Astrocyte (in vitro differentiated cells and primary cell): ENCODE measurements at places on chromosomes 11 and 22.

- H3K4me3 ChIP-seq, result no peak overlapping the region
- no peak for DNase-seq
- H3K36me3 ChIP-seq, result no peaks in the 10 kb centered on the region
- H3K27me3 ChIP-seq, result no peaks in the 10 kb centered on the region
- H3K4me1 ChIP-seq, result no peaks in the 10 kb centered on the region
- no peak overlapping the region for H3K27ac ChIP-seq
Measured at GRCh38 chr22:48116871-48117270, 1354.4 kb downstream of the TBC1D22A start.

GRCh38 chr11:2400069-2400761, at the start of gene TSSC4:
Gene TSSC4, plus strand, starts transcription at chr11:2400750. Its CDS starts 1,884 bp downstream, at chr11:2402634.
- H3K27ac ChIP-seq, result peak within 1 kb of the TSS; percentile 94
- no peaks in the 10 kb centered on the region for H3K27me3 ChIP-seq
- H3K4me1 ChIP-seq, result peaks cover 18% of the 10 kb centered on the region
- peak; percentile 99 for DNase-seq

- DNase-seq, result no peak
- no peaks in the 10 kb centered on the region for H3K27me3 ChIP-seq
- H3K27ac ChIP-seq, result peak overlapping the region; percentile 99
- H3K4me1 ChIP-seq, result peaks cover 51% of the 10 kb centered on the region
- peaks cover 46% of the 10 kb centered on the region for H3K36me3 ChIP-seq
Measured at GRCh38 chr11:12173111-12173510, 62.7 kb downstream of the MICAL2 start.

DNA sequence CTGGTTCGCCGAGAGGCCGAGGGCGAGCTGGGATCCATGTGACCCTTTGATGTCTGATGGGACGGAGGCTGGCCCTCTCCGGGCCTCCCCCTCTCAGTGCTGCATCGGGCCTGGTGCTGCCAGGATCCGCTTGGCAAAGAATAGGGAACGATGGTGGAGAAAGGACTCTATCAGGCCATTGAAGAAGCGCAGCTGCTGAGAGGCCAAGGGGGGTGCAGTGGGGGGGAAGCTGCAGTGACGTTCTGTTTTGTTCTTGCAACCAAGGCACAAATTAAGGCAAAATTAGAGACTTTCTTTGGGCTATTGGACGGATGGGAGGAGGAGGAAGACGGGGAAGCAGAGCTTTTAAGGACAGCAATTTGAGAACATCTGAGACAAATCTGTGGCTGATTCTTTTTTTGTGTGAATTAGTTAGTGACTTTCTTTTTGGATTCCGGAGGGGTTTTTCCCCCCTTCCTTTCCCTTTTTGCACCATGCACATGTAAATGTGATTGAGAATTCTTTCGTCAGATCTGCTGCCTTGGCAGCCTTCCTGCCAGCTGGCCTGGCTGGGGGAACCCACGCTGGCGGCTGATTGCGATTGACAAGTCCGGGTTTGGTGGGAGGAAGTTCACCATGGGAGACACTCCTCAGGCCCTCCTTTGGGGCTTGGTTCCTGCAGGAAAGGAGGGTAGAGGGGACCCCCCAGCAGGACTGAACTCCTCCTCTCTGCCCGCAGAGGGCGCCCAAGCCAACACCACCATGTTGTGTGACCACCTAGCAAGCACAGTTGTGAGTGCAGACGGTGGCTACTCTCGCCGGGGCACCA, 214.6 kb downstream of the NTM start:
- no peak overlapping the region for H3K27ac ChIP-seq
- no peak for DNase-seq
- H3K4me1 ChIP-seq, result peaks cover 14% of the 10 kb centered on the region
- no peak overlapping the region for H3K4me3 ChIP-seq
- no peaks in the 10 kb centered on the region for H3K36me3 ChIP-seq

- H3K4me3 ChIP-seq, result no peak overlapping the region
- no peaks in the 10 kb centered on the region for H3K4me1 ChIP-seq
- no peaks in the 10 kb centered on the region for H3K36me3 ChIP-seq
- no peak for DNase-seq
- no peaks in the 10 kb centered on the region for H3K27me3 ChIP-seq
Measured at GRCh38 chr22:26447584-26448329, 18.7 kb downstream of the ASPHD2 start.

- peaks cover 63% of the 10 kb centered on the region for H3K36me3 ChIP-seq
- no peak for DNase-seq
- H3K4me3 ChIP-seq, result no peak overlapping the region
- H3K4me1 ChIP-seq, result peaks cover 10% of the 10 kb centered on the region
Measured at GRCh38 chr22:29523761-29524160, 29.8 kb downstream of the THOC5 start.

DNA sequence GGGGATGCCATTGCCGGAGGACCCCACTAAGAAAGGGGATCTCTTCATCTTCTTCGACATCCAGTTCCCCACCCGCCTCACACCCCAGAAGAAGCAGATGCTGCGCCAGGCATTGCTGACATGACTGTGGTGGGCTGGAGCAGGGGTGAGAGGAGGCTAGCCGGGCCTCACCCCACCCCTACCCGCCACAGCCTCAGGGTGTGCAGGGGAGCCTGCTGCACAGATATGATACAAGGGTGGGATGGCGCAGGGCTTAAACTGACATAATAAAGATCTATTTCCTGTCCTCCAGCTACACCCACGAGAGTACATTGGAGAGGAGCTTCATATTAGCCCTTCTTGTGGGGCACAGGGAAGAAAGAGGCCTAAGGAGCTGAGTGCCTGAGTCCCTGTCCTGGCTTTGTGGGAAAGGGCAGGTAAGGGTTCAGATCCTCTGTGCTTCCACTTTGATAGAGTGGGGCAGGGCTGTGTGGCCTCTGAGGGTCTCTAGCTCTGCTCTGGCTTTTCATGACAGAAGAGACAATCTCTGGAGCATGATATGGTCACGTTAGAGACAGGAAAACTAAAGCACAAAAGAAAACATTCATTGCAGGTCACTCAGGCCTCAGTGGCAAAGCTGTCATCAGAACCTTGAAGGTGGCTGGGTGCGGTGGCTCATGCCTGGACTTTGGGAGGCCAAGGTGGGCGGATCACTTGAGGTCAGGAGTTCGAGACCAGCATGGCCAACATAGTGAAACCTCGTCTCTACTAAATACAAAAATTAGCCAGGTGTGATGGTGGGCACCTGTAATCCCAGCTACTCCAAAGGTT, 12.4 kb downstream of the UCP2 start:
- no peaks in the 10 kb centered on the region for H3K4me1 ChIP-seq
- H3K4me3 ChIP-seq, result no peak overlapping the region
- H3K27ac ChIP-seq, result no peak overlapping the region
- DNase-seq, result no peak
- no peaks in the 10 kb centered on the region for H3K36me3 ChIP-seq

GRCh38 chr11:55726715-55727324, 46.4 kb upstream of the OR5D13 start:
- no peak overlapping the region for H3K4me3 ChIP-seq
- DNase-seq, result no peak
- no peaks in the 10 kb centered on the region for H3K27me3 ChIP-seq
- H3K36me3 ChIP-seq, result no peaks in the 10 kb centered on the region
- no peaks in the 10 kb centered on the region for H3K4me1 ChIP-seq

GRCh38 chr11:117529816-117530215, 202.2 kb downstream of the CEP164 start:
- H3K27ac ChIP-seq, result no peak overlapping the region
- no peaks in the 10 kb centered on the region for H3K4me1 ChIP-seq
- no peak for DNase-seq
- H3K36me3 ChIP-seq, result no peaks in the 10 kb centered on the region

GRCh38 chr11:122951211-122951610, 30.4 kb downstream of the BSX start:
- DNase-seq, result no peak
- H3K4me1 ChIP-seq, result no peaks in the 10 kb centered on the region
- no peak overlapping the region for H3K27ac ChIP-seq
- H3K27me3 ChIP-seq, result peaks cover 7% of the 10 kb centered on the region
- no peaks in the 10 kb centered on the region for H3K36me3 ChIP-seq

- no peak overlapping the region for H3K4me3 ChIP-seq
- peaks cover 28% of the 10 kb centered on the region for H3K36me3 ChIP-seq
- H3K27ac ChIP-seq, result peak overlapping the region; percentile 59
- peaks cover 10% of the 10 kb centered on the region for H3K4me1 ChIP-seq
- DNase-seq, result peak; percentile 62
- no peaks in the 10 kb centered on the region for H3K27me3 ChIP-seq
Measured at GRCh38 chr11:122791836-122792235, 46.5 kb upstream of the CRTAM start.

- no peaks in the 10 kb centered on the region for H3K4me1 ChIP-seq
- DNase-seq, result no peak
- no peak overlapping the region for H3K4me3 ChIP-seq
- H3K27ac ChIP-seq, result no peak overlapping the region
- no peaks in the 10 kb centered on the region for H3K36me3 ChIP-seq
Measured at GRCh38 chr11:115104851-115105453, 399.3 kb downstream of the CADM1 start.

DNA sequence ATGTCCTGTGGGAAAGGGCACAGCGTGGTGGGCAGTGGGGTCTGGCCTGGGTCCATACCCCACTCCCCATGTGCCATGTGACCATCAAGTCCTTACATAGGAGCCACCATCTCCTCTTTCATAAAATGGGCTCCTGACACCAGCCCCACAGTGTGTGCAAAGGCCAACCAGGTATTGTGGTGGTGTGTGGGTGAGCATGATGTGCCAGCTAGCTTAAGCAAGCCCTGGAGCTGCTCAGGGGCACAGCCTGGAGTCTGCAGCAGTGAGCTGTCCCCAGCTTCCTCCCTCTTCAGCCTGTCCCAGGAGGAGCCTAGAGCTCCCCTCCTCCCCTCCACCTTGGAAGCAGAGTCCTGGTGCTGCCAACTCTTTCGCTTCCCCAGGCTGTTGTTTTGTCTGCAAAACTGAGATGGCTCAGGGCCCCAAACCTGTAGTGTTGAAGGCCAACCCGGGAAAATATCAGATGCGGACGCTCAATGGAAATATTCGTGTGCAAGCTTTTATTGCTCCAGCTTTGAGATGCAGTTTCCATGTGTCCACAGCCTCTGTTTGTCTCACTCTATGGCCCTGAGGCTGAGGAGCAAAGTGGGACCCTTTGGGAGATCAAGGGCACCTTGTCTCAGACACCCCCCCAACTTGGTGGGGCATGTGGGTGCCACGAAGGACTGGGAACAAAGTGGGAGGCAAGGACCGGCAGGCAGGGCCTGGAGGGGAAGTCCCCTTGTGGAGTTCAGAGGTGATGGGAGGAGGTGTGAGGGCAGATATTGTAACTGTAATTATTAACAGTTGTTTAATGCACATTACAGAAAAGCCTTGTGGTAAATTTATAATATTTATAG, 92.6 kb downstream of the CTTN start:
- no peaks in the 10 kb centered on the region for H3K36me3 ChIP-seq
- no peak overlapping the region for H3K27ac ChIP-seq
- H3K27me3 ChIP-seq, result no peaks in the 10 kb centered on the region
- no peak overlapping the region for H3K4me3 ChIP-seq
- H3K4me1 ChIP-seq, result no peaks in the 10 kb centered on the region

GRCh38 chr11:5362017-5362625, 10.8 kb downstream of the OR51B6 start:
- DNase-seq, result peak; percentile 59
- H3K4me1 ChIP-seq, result peaks cover 42% of the 10 kb centered on the region
- no peaks in the 10 kb centered on the region for H3K27me3 ChIP-seq
- peak overlapping the region; percentile 94 for H3K27ac ChIP-seq
- no peak overlapping the region for H3K4me3 ChIP-seq

DNA sequence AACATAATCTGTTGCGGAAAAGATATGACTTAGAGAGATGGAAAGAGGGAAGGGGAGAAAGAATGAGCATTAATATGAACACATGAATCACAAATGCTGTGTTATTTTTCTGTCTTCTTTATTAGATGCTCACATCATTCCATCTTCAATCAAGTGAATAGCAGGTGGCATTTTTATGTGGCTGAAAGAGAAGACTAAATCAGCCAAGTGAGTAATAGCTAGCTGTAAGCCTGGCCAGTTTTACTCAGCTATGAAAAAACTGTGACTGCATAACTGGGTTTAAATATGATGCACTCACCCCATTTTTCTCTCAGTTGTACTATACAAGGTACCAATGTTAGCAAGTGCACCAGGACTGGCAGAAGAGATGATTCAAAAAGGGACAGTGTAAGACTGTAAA, 571.1 kb downstream of the JRKL start:
- no peaks in the 10 kb centered on the region for H3K36me3 ChIP-seq
- no peak overlapping the region for H3K4me3 ChIP-seq
- no peaks in the 10 kb centered on the region for H3K4me1 ChIP-seq
- no peaks in the 10 kb centered on the region for H3K27me3 ChIP-seq

GRCh38 chr11:45616802-45617549, 48.4 kb downstream of the CHST1 start:
- no peaks in the 10 kb centered on the region for H3K36me3 ChIP-seq
- DNase-seq, result no peak
- H3K4me1 ChIP-seq, result no peaks in the 10 kb centered on the region
- no peaks in the 10 kb centered on the region for H3K27me3 ChIP-seq

DNA sequence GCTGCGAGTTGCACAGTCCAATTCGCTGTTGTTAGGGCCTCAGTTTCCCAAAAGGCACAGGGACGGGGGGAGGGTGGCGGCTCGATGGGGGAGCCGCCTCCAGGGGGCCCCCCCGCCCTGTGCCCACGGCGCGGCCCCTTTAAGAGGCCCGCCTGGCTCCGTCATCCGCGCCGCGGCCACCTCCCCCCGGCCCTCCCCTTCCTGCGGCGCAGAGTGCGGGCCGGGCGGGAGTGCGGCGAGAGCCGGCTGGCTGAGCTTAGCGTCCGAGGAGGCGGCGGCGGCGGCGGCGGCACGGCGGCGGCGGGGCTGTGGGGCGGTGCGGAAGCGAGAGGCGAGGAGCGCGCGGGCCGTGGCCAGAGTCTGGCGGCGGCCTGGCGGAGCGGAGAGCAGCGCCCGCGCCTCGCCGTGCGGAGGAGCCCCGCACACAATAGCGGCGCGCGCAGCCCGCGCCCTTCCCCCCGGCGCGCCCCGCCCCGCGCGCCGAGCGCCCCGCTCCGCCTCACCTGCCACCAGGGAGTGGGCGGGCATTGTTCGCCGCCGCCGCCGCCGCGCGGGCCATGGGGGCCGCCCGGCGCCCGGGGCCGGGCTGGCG, at the start of gene BCR:
Gene BCR (plus strand): TSS at position 209 of the 592 bp plus-strand sequence. CDS start 452 bp downstream, outside the sequence.
- no peak within 1 kb of the TSS for H3K27ac ChIP-seq
- H3K4me1 ChIP-seq, result peaks cover 38% of the 10 kb centered on the region
- DNase-seq, result peak; percentile 51
- peak within 1 kb of the TSS; percentile 68 for H3K4me3 ChIP-seq
- no peaks in the 10 kb centered on the region for H3K36me3 ChIP-seq

GRCh38 chr11:10568486-10568941, at the start of gene LYVE1:
Gene LYVE1, minus strand, starts transcription at chr11:10568665. Its CDS starts 133 bp downstream, at chr11:10568532.
- no peaks in the 10 kb centered on the region for H3K36me3 ChIP-seq
- no peak within 1 kb of the TSS for H3K4me3 ChIP-seq
- no peak for DNase-seq
- H3K27me3 ChIP-seq, result no peaks in the 10 kb centered on the region

GRCh38 chr11:73182824-73183321, 35.2 kb upstream of the P2RY2 start:
- H3K4me1 ChIP-seq, result peaks cover 18% of the 10 kb centered on the region
- DNase-seq, result no peak
- H3K36me3 ChIP-seq, result no peaks in the 10 kb centered on the region
- H3K27me3 ChIP-seq, result no peaks in the 10 kb centered on the region

GRCh38 chr11:17388609-17389210, at the start of gene KCNJ11:
Gene KCNJ11, minus strand, starts transcription at chr11:17388659. Its CDS starts 568 bp downstream, at chr11:17388091.
- H3K27me3 ChIP-seq, result peaks cover 9% of the 10 kb centered on the region
- H3K27ac ChIP-seq, result no peak within 1 kb of the TSS
- H3K4me3 ChIP-seq, result peak within 1 kb of the TSS; percentile 44
- DNase-seq, result no peak

- H3K27me3 ChIP-seq, result no peaks in the 10 kb centered on the region
- DNase-seq, result no peak
- H3K4me1 ChIP-seq, result peaks cover 25% of the 10 kb centered on the region
- no peak overlapping the region for H3K27ac ChIP-seq
Measured at GRCh38 chr11:122741613-122742300, 86.2 kb downstream of the UBASH3B start.

- H3K36me3 ChIP-seq, result no peaks in the 10 kb centered on the region
- no peak for DNase-seq
- H3K4me1 ChIP-seq, result no peaks in the 10 kb centered on the region
- H3K27ac ChIP-seq, result no peak overlapping the region
- H3K4me3 ChIP-seq, result no peak overlapping the region
Measured at GRCh38 chr22:43740587-43741270, 71.4 kb downstream of the EFCAB6 start.
